CD4-positive, alpha-beta T cell (primary cell): ENCODE measurements at places on chromosomes 5 and 9.

GRCh38 chr5:170081616-170082015, 24.1 kb upstream of the FOXI1 start:
- no peak overlapping the region for H3K27ac ChIP-seq
- no peaks in the 10 kb centered on the region for H3K27me3 ChIP-seq
- no peak for DNase-seq
- peaks cover 96% of the 10 kb centered on the region for H3K36me3 ChIP-seq

DNA sequence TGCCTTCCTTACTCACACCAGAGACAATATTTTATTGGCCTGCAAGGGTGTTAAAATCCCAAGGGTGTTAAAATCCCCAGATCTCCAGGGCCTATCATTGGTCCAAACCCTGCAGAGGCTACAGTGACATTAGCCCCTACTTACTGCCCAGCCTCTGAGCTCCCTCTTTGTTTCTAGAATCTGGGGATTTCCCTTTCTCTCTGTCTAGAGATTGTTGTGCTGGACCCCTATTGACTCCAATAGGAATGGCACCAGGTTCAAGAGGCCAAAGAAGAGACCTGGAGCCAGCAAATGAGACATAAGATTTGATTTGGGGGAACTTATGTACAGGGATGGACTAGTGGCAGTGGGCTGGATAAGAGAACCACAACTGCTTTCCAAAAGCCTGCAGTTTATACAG, 53.3 kb upstream of the ZBED3 start:
- H3K27ac ChIP-seq, result no peak overlapping the region
- no peak overlapping the region for H3K4me3 ChIP-seq
- H3K36me3 ChIP-seq, result no peaks in the 10 kb centered on the region
- H3K27me3 ChIP-seq, result no peaks in the 10 kb centered on the region
- DNase-seq, result no peak

GRCh38 chr9:33264003-33264472, 470 bp downstream of the BAG1 start:
- peaks cover 58% of the 10 kb centered on the region for H3K36me3 ChIP-seq
- H3K4me1 ChIP-seq, result peaks cover 31% of the 10 kb centered on the region

DNA sequence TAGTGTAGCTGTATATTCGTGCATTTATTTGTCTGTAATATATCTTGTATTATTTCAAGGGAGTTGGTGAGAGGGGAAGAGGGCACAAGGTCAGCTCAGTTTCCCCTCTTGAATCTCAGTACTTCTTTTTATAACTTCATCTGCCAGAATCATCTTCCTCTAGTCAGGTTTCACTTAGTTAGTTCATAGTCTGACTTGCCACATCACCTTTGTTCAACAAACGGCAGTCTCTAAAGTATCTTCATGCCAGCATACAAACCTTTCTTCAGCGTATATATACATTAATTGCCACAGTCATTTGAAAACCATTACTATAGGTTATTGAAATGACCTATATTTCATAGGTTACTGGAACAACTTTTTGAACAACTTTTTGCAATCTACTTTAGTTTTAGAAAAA, 1.6 kb downstream of the ECM2 start:
- no peaks in the 10 kb centered on the region for H3K27me3 ChIP-seq
- H3K4me1 ChIP-seq, result no peaks in the 10 kb centered on the region
- no peak overlapping the region for H3K4me3 ChIP-seq

DNA sequence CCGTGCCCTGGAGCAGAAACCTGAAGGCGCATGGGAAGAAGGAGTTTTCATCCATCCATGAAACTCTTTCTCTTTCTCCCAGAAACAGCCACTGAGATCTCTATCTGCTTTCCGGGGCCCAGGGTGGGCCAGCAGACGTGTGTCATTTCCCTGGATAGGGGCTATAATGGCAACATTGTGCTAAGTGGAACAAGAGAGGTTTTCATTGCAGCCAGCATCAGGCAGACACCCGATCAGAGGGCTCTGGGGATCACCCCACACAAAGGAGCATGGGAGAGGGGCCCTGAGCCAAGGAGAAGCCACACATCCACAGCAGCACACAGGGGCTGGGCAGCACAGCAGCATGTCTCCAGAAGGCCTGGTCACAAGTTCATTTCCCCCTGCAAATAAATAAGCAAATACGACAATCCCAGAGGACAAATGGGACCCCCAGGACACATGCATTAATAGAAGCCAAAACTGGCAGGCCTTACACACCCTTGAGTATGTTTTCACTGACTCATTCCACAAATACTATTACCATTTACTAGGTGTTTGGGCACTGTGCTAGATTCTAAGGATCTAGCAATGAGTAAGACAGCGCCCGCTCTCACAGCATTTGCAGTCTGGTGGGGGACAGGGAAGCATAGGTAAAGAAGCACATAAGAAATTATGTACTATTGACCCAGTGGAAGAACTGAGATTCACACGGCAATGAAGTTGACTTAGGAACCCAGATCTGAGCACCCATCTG, 4.3 kb upstream of the AFAP1L1 start:
- no peak overlapping the region for H3K4me3 ChIP-seq

DNA sequence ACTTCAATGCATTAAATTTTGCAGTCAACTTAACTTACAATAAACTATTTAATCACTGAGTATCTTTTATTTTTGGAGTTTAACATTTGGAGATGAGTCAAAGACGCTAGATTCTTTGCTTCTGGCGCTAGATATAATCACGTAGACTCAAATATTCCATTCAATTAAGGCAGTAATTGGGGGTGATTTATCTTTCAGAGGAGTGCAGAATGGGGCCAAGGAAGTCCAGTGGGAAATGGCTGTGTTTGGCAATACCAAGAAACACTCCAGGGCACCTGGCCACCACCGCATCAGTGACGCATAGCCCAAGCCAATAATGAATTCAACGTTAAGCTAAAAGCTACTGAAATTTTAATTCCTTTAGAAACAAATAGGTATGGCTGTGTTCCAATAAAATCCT, 81.2 kb downstream of the PHAX start:
- no peak overlapping the region for H3K27ac ChIP-seq
- H3K4me3 ChIP-seq, result no peak overlapping the region
- no peak for DNase-seq

GRCh38 chr5:81213070-81213469, 20.1 kb upstream of the CKMT2 start:
- no peak overlapping the region for H3K27ac ChIP-seq
- no peaks in the 10 kb centered on the region for H3K27me3 ChIP-seq
- no peaks in the 10 kb centered on the region for H3K4me1 ChIP-seq
- no peak for DNase-seq
- H3K4me3 ChIP-seq, result no peak overlapping the region

DNA sequence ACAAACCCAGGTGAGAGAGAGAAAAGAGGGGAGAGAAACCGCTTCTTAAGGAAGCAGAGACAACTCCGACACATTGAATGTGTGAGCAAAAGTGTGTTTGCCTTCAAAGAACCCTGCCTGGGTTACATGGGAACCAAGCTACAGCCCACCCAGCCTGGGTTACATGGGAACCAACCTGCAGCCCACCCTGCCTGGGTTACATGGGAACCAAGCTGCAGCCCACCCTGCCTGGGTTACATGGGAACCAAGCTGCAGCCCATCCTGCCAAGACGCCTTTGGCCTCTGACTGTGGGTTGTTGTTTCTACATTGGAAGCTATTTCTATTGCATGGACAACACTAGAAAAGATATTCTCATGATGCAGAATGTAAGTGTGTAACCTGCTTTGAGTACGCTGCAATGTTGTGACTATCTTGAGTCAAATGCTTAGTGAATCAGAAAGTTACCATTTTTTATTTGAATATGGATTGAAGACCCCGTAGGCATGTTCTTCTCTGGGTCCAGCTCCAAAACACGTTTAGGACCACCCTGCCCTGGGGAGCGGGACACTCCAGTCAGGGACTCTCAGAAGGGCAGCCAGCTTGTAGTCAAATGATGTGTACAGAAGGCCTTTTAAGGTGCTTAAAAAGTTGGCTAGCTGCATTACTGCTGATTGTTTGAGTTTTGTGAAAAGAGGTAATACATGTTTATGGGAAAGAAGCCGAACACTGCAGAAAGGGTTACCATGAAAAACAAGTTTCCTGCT, 39.1 kb upstream of the UNC5A start:
- DNase-seq, result peak; percentile 8
- H3K27me3 ChIP-seq, result peaks cover 14% of the 10 kb centered on the region
- no peak overlapping the region for H3K27ac ChIP-seq
- no peaks in the 10 kb centered on the region for H3K36me3 ChIP-seq
- no peak overlapping the region for H3K4me3 ChIP-seq

- H3K27ac ChIP-seq, result no peak overlapping the region
- no peaks in the 10 kb centered on the region for H3K36me3 ChIP-seq
- H3K4me3 ChIP-seq, result no peak overlapping the region
Measured at GRCh38 chr9:79134654-79135053, 437.1 kb upstream of the TLE4 start.

- H3K27me3 ChIP-seq, result no peaks in the 10 kb centered on the region
- no peaks in the 10 kb centered on the region for H3K36me3 ChIP-seq
- no peak overlapping the region for H3K4me3 ChIP-seq
Measured at GRCh38 chr9:89865981-89866380, 261.2 kb downstream of the GADD45G start.

DNA sequence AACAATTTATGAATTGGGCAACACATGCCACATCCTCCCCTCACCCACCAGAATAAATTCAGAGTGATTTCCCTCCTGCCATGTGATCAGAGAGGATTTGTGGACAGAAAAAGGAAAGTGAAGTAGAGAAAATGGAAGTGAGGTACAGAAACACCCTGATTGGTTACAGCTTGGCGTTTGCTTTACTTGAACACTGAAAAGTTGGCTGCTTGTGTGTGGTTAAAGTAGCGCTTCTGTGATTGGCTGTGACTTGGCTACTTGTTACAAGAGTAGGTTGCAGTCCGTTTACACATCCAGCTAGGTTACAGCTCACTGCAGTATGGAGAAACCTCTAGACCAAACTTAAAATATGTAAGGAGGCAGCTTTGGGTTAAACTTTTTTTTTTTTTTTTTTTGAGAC, 205.2 kb upstream of the ZNF608 start:
- no peaks in the 10 kb centered on the region for H3K36me3 ChIP-seq
- H3K27me3 ChIP-seq, result no peaks in the 10 kb centered on the region
- H3K4me1 ChIP-seq, result no peaks in the 10 kb centered on the region
- DNase-seq, result peak; percentile 21
- no peak overlapping the region for H3K27ac ChIP-seq
- H3K4me3 ChIP-seq, result no peak overlapping the region

- no peak for DNase-seq
- no peak overlapping the region for H3K27ac ChIP-seq
- no peaks in the 10 kb centered on the region for H3K36me3 ChIP-seq
- no peaks in the 10 kb centered on the region for H3K4me1 ChIP-seq
Measured at GRCh38 chr5:41503310-41503709, 7.1 kb downstream of the PLCXD3 start.
